Cortex of kidney (tissue), 1 donor: ENCODE measurements at places on chromosomes 3 and 15.

DNA sequence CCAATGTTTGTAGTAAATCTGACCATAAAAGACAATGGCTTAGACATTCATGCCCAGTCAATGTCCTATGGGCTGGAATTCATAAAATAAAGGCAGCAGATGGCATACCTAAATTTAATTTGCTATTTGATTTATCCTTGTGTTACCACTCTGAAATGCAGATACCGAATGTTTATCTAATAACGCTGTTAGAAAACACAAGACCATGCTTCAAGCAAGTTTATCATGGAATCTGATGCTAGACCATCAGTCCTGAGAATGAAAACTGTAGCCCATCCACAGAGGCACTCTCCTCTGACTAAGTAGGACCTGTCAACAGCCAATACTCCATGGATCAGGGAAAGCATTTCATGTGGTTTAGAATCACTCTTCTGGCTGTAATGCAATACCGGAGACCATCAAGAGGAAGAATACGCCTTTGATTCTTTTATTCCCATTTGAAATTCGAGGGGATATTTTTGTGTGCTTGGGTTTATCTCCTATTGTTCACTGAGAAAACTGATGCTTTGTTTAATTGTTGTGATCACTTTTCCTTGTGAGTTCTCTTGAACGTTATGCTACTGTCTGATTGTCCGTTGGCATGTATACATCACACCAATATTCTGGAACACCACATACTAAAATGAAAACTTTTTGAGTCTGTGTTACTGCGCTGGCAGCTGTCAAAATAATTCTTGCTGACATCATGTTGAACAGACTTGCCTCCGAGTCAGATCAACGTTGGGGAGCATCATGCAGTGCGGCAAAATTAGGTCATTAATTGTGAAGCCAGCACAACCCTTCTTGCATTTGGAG is 12.1 kb upstream of the CPB1 start:
- DNase-seq: no peak

DNA sequence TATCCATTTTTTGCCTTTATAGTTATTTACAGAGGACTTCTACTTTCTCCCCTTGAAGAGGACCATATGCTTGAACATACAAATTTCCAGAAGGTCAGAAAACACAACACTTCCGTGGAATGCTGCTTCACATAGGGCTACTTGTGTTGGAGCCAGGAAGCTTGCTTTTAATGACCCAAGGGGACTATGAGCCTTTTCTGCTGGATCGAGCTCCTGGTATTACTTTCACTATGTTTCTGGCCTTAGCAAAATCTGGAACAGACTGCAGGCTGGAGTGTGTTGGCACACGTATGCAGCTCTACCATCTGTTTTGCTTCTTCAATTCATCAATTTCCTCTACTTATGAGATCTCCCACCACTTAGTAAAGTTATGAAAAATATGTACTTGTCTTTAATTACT is 69.3 kb upstream of the CBLB start:
- DNase-seq: no peak

DNA sequence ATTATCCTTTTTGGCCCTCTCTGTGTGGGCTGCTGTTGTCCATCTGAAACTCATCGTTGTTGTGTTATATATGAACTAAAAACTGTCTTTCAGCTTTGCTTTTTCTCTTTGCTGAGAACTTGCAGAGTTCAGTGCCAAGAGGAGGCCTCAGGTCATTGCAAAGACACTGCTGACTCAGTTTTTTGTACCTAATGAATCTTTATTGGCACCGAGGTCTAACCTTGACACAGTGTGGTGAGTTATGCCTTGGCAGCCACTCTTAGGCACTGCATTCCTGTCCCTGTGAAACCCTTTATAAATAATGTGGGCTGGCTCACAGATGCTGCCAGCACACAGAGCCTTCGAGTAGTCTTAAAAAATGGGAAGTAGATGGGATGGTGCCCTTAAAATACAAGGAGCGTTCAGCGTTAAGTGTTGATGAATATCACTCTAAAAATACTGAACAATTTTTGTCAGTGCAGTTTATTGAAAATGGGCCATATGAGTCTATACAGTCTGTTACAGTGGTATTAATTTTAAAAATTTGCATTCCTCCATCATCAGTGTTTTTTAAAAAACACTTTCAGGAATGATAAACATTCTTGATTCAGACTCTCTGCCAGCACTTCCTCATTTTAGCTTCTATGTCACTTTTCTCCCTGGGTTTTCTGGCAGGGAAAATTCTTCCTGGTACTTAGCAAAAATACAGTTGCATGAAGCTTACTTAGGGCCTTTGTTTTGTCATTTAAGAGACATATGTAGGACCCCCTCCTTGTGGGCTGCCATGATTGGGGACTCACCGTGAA is 234.1 kb downstream of the CACNA2D3 start:
- DNase-seq: no peak

GRCh38 chr3:43537225-43537624 is 84.6 kb downstream of the ANO10 start:
- no peak for DNase-seq

- no peak for DNase-seq
These were observed 95.8 kb downstream of the OSBPL10 start for GRCh38 chr3:31885235-31885634.

GRCh38 chr3:146605106-146605505 is at the start of gene PLSCR5:
PLSCR5 (minus strand) TSS chr3:146605346; CDS start chr3:146605212, 134 bp downstream.
- no peak for DNase-seq
